Stimulated activated CD4-positive, alpha-beta T cell treated with anti-CD3 and anti-CD28 coated beads, Interleukin-15, amount 100 ng/mL, for 48 hours (primary cell): ENCODE measurements at places on chromosomes 2 and 18.

- no peak for DNase-seq
Measured at GRCh38 chr18:54945576-54946125, 13.6 kb downstream of the CCDC68 start.

DNA sequence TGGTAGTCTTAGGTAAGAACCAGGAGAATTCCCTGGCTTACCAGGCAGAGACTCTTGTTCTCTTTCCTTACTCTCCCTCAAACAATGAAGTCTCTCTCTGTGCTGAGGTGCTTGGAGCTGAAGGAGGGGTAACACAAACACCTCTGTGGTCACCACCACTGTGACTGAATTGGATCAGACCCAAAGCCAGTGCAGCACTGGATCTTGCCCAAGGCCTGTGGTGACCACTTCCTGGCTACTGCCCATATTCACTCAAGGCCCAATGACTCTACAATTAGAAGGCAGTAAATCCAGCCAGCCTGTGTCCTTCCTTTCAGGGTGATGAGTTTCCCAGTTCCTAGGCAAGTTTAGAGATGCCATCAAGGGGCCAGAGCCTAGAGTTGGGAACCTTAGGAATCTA is 706.8 kb downstream of the SLC4A3 start:
- DNase-seq, result no peak

DNA sequence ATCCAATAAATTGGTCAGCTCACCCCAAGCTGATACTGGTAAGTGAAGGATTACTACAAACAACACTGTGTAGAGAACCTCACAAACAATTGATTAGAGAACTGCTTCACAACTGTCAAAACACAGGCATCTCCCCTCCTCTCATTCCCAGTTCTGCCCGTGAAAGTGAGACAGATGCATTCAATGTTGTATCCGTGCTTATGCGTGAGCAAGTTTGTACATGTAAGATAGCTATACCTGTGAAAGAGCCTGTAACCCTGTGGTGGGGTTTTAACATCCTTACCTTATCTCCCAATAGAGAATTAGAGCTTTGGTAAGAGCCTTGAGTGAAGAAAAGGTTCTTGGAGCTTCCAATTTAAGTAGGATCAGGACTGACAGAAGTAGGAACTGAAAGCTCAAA is 9.1 kb downstream of the MARCHF4 start:
- DNase-seq, result no peak

DNA sequence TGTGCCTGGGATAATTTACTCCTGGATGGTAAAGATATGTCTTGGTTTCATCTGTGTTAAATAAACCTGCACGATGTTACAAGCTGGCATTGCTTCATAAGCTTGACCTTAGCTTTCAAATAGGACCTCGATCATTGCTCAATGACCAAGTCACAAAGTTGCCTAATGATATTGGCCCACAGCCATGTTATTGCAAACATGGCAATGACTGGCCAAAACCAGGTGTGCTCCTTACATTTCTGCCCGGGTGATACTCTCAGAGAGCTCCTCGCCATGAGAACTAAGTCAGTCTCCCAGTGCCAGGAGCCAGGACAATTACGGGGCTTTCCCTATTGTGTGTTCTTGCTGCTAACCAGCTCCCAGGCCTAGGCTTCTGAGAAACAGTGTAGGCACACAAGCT is 72.5 kb upstream of the CYP1B1 start:
- DNase-seq, result no peak
